ENCODE measurements at places on chromosomes 5 and 9.

- no peak for DNase-seq
Measured at GRCh38 chr5:172659909-172660628, 19.0 kb downstream of the NEURL1B start.

GRCh38 chr9:27377147-27377807, 80.3 kb upstream of the EQTN start:
- no peak for DNase-seq

DNA sequence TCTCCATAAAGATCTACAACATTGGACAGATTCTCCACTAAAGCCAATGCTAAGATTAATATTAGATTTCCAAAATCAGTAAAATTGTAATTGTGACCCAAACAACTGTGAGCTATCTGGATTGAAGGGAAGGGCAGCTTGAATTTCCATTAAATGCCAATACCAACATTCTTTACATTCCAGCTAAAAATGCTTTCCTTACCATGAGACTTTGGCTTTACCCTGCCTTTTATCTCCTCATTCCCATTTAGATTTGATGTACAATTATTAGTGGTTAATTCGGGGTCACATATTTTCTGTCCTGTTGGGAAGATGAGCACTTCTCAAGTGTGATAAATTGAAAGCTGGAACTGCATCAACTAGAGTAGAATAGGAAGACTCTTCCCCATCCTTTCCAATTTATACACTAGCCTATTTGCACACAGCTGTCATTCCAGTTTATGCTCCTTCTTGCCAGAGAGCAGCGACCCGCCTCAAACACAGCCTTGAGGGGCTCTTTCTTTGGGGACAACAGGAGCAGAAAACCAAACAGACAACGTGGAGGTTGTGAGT, 33.1 kb upstream of the MYOT start:
- DNase-seq: no peak

DNA sequence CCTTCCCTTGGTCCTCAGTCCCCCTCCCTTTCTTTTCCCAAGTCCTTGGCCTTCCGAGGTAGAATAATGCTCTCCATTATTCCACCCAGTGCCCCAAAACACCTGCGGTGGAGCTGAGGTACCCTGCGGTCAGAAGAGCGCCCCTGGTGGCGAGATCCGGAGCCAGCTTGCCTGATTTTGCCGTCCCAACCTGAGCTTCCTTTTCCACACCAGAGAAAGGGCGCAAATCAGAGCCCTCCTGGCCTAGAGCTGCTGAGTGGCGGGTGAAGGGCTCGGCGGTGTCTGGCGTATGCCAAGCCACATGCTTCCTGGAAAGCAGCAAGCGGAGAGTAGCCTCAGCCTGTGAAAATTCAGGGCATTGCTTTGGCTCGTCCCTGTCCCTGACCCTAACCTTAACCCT, 21.1 kb upstream of the CARTPT start:
- no peak for DNase-seq

DNA sequence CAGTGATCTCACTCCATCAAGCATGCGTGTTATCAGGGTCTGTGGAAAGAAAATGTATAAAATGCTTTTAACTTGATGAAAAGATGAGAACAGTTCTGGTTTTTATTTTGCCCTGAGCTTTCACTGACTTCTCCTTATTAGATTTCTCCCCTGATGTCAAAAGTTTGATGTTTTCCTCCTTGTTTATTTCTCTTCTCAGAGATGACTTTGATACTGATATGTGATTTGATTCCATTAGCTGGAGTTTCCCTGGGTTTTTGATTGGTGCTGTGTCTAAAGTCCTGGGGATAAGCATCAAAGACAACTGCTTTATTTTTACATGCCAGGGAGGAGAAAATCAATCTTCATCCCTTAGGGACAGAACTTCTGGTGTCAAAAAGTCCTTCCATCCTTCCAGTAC, 510.0 kb downstream of the KCTD16 start:
- DNase-seq: no peak

GRCh38 chr5:71862087-71862486, 143.0 kb downstream of the CARTPT start:
- DNase-seq: no peak

- no peak for DNase-seq
Measured at GRCh38 chr9:2299156-2299842, 284.2 kb downstream of the SMARCA2 start.

- no peak for DNase-seq
Measured at GRCh38 chr9:110650261-110650660, 18.3 kb upstream of the MUSK start.

DNA sequence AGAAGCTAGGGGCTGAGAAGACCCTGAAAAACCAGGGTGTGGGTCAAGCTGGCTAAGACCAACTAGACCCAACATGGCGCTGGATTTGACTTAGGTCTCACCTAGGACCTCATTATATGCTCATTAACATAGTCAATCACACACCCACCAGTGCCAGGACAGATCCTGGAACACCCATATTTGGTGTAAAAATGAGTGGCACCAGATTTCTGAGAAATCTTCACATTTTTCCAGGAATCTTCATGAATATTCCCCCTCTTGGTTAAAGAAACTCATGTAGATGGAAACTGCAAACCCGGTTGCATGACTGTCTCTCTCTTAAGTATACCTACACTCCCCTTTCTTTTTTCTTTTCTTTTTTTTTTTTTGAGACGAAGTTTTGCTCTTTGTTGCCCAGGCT, 17.9 kb upstream of the RAB14 start:
- DNase-seq: no peak

DNA sequence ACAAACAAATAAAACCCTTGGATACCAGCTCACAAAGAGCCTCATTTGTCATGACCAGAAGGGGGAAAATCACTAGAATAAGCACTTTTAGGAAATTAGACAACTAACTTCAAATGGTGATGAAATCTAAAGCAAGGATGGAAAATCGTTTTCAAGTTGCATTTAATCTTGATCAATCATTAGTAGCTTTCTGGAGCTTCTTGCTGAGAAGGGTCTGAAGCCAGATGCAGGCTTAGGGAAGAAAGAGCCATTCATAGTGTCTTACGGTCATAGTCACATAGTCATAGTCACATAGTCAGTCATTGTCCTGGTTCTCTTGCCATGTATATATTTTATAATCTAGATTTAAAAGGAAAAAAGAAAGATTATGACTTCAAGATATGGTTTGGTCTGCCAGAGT, 610.5 kb downstream of the ACTL7B start:
- no peak for DNase-seq

DNA sequence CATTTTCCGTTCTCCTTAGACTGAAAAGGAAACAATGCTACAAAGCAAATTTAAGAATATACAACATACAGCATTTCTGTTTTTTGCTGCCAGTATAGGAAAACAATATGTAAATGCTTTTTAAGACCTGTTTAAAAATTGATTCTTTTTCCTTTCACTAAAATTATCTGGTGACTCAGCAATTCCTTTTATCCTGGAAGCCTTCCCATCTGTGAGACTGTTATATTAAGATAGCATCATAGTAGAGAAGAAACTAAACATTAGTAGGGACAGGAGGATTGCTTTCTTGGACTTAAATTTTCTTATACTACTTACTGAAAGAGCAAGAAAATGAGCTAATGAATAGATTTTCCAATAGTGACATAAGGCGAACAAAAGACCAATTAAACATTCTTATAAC, 30.0 kb upstream of the GPR21 start:
- no peak for DNase-seq

DNA sequence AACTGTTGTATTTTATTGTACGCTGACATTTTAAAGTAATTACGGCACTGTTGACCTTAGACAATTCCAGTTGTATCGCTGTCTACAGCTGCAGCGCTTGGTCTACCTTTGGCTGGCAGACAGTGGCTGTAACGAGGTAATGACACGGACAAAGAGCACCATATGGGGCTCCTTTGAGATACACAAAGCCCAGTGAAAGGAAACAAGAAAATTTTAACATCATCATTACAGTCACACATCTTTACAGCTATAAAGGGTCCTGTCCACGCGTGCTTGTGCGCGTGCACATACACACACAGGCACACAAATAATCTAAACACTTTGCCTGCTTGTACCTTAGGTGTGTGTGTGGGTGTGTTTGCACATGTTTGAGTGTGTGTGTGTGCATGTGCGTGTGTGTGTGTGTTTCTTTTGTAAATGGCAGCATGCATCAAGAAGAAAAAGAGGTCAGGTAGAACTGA, 946.0 kb downstream of the NR2F1-AS1 start:
- no peak for DNase-seq

DNA sequence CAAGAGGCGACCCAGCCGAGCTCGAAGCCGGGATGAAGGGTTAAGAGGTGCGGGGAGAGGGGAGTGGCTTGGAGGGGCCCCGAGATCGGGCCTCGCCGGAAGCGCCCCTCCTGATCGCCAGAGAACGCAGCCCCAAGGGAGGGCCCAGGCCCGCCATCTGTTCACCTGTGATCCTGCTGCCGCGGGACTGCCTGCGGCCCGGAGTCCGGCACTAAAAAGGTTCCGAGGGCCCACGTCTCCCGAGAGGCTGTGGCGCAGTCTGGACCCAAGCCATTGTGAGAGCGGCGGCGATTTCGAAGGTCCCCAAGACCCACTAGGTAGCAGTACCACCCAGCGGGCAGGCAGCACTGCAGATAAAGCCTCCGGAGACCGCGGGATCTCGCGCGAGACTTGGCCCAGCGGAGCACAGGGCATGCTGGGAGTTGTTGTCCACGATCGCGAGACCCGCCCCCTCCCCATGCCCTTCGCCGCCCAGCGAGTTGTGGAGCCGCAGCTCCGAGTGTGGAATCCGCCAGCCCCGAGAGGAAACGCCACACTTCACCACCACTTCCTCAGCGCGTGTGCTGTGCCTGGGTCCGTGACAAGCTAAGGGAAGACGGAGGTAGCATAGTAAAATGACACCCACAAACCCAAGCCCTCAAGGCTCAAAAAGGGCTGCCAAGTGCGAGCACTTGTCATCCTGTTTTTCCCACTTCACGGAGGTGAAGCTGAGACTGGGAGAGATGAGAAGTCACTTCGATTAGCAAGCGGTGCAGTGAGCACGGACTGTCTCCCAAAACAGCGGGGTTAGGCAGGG, at the start of gene KIAA1191:
Gene KIAA1191 (minus strand): TSS at position 328 of the 796 bp plus-strand sequence. CDS start 2,256 bp downstream, outside the sequence.
- peak; percentile 90 for DNase-seq

DNA sequence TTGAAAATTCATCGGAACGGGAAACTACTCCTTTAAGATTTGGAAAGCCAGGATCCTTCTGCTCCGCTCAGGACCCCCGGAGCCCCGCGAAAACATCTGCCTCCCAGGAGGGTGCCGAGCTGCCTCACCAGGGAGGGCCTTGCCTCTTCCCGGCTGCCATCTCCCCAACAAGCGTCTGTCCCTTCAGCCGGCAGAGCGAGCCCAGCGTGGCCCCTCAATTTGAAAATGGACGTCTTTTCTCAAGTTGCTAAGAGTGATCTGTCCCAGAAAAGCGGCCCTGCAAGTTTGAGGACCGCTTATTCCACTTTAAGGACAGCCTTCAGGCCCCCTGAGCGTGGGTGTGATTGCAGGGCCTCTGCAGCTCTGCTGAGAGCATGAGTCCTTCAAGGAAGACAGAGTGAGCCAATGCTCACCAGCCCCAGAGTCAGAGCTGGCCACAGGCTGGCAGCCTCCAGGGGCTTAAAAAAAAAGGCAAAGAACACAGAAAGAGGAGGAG, 101.3 kb downstream of the PHF2 start:
- DNase-seq: no peak

DNA sequence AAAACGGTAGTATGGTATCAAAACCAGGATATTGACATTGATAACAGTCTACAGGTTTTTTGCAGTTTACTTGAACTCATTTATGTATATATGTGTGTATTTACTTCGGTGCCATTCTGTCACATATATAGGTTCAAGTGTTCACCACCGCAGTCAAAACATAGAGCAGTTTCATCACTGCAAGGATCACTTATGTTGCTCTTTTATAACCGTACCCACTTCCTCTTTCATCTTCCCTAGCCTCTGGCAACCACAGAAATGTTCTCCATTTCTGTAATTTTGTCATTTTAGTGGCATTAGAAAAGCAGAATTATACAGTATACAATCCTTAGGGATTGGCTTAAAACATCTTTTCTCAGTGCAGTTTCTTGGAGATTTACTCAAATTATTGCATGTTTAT, 90.3 kb downstream of the SH3GL2 start:
- no peak for DNase-seq

DNA sequence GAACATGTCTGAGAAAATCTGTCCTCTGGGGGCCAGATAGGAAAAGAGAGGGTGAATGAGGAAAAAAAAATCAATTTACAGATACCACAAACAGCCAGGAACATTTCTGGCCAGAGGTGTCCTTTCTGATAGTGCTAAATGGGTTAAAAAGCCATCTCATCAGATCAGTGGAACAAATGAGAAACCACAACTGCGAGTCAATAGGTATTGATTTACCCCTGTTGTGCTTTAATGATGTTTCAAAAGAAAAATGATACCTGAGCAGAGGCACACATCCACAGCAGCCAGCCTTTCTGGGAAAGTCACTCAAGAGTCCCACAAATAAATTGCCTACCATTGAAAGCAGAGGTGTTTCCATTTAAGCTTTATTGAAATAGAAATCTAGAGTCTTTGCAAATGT, 79.3 kb upstream of the PTGER4 start:
- DNase-seq: no peak

GRCh38 chr5:110105692-110106091, 416.0 kb downstream of the MAN2A1 start:
- no peak for DNase-seq

DNA sequence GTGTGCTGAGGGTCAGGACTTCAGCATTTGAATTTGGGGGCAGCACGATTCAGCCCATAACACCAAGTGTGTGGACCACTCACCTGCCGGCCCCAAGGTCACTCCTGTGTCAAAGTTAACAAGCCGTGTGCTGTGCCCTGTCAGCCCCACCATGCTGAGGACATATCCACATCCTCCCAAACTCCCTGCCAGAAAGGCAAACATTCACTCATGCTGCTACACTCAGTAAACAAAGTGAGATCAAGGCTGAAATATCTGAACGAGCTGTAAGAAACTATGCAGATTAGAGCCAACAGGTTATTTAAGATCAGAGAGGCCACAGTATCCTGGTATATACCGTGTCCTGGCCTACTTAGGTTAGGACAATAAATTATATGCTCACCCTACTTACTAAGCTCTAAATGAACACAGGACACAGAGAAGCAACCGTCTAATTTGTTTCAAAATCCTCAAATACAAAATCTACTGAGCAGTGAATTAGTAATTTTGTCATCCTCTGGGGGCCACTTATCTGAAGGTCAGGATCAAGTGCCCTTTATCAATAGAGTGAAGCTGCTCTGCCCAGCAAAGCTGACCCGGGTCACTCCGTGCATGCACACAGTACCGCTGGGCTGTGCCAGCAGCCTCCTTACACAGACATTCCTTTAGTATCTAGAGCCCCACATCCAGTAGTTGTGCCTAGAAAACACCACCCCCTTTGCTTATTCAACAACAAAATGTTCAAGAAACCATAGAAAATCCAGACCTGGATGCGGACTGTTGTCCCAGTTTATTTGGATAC, 28.2 kb downstream of the RETREG1 start:
- no peak for DNase-seq

Measured in GM19239 (cell line).